CD4-positive, alpha-beta T cell treated with Interferon gamma for 1 hour (primary cell): ENCODE measurements at places on chromosomes 3 and 15.

- DNase-seq, result no peak
Observed at GRCh38 chr3:72766866-72767265, 81.4 kb downstream of the SHQ1 start.

DNA sequence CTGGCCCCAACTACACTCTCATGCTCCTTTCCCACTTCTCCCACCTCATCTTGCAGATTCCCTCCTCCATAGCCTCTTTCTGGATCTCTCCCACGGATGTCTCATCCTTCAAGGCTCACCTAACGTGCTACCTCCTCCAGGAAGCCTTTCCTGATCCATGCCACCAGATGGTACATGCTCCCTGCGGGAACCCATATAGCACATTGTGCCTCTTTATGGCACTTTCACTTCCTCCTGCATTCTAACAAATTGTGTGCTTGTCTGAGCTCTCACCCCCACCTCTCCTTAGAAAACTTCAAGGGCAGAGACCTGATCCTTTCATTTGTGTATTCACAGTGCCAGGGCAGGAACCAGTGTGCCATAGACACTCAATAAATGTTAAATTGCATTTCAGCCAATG lies 63.0 kb downstream of the HES1 start:
- DNase-seq, result no peak

- no peak for DNase-seq
Observed at GRCh38 chr15:83275412-83275811, 9.1 kb downstream of the BNC1 start.

DNA sequence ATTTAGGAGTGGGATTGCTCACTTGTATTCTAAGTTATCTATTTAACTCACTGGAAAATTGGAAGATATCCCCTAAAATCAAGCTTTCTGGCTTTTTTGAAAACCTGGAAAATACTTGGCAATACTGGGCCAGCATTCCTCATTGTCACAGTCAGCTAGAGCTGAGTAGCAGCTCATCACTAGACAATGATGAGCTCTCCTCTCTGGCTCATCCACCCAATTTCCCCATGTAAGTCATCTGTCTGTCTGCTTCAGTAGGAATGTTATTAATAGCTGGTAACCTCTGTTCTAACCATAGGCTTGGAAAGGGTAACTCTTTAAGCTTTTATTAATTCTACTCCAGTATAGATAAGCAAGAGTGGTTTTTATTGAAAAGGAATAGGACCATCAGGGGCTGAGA lies 39.7 kb upstream of the PIK3R4 start:
- DNase-seq, result no peak

GRCh38 chr3:177451864-177452830 lies 254.9 kb upstream of the TBL1XR1 start:
- no peak for DNase-seq

GRCh38 chr3:15886521-15886920 lies 88.7 kb upstream of the ANKRD28 start:
- no peak for DNase-seq

DNA sequence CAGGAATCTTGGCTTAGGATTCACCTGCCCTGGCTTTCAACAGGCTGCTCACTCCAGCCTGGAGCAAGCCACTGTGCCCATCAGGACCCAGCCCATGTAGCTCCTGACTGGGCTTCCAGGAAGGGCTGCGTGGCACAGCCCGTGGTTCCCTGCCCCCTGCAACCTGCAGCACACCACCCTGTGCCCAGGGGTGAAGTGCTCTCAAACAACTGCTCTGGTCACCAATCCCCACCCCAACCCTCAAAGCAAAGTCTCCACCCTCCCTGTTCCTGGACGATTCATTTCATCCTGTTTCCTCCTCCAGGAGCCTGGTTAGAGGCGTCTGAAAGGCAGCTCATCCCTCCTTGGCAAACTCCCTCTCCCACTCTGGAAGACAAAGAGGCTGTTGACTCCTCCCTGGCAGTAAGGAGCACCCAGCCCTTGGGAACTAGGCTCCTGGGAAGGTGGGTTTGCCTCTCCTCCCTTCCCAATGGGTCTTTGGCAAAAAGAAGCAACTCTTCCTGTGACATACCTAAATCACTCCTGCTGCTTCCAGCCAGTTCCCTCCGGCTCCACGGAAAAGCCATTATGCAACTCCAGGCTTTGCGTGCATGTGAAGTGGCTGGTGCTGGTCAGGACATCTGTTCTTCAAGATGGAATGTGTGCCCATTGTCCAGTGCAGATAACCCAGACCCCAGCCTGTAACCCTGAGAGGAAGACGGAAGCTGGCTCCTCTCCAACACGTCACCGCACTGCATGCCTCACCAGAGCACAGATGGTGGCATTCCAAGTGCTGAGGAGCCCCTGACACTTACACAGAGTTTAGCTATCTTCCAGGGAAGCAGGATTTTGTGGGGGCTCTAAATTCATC lies 29.1 kb upstream of the VIPR1 start:
- DNase-seq, result no peak

- DNase-seq, result no peak
Observed at GRCh38 chr3:112815981-112816380, 30.7 kb downstream of the CD200R1L start.

DNA sequence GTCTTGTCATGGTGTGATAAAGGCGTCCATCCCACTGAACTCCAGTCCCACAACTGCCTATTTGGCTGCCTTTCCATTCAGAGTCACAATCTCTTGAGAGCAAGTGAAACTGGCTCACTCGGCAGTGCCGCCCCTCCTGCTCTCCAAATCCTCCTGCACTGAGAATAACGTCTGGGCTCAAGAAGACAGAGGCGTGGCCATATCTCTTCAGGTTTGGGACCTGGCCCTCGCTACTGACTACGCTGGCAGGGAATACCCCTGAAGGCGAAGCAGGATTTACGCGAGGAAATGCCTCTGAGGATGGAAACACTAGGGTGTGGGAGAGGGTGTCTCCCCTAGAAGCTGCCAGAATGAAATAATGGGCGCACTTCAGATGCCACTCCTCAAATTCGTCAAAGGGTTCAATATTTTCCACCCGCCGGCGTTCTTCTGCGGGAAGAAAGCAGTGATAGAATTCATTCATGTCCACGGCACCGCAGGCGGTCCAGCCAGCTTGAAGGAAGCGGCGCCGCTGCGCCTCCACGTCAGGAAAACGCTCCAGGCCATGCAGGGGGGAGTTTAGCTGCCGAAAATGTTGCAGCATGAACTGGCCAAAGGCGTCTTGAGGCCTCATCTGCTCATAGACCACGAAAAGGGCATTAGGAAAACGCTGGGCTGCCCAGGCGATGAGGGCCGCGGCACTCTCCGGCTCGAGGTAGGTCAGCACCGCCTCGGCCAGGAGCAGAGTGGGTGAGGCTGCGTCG lies 985 bp downstream of the LCMT2 start:
- peak; percentile 1 for DNase-seq

GRCh38 chr3:165617134-165617533 lies 220.1 kb downstream of the BCHE start:
- DNase-seq, result no peak

DNA sequence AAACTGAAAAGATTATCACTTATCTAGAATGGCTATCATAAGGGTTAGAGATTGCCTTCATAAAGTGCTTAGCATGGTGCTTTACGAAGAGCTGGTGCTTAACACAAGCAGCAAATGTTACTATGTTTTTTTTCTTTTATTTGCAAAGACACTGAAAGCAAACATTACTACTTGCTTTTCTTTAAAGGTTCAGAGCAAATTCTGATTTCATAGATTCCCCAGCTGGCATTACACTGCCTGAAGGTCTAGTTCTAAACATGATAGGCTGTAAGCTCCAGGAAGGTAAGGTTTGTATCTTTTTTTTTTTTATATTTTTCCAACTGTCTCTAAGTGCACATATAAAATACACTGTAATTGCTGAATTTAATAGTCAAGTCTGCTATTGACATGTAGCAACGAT lies 71.9 kb downstream of the UQCC5 start:
- DNase-seq, result no peak

- DNase-seq, result no peak
Observed at GRCh38 chr3:135140591-135140990, 345.5 kb downstream of the EPHB1 start.

DNA sequence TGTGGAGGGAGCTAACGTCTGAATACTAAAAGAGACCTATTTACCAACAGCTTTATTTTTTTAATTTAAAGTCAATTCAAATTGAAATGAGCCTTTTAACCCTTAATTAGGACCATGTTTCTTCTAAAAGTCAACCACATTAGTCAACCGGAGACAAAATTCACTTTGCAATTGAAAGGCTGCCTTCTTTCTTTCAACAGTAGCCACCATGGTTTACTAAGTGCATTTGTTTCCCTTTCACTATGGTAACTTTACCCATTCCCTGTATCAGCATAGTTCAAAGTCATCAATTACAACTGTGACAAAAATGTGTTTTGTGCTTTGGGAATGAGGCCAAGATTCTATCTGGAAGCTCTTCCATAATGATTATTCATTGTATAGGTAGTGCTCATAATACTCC lies 225.4 kb downstream of the EPHA3 start:
- DNase-seq, result no peak

- DNase-seq, result no peak
Observed at GRCh38 chr15:22956978-22957260, 23.2 kb downstream of the CYFIP1 start.

DNA sequence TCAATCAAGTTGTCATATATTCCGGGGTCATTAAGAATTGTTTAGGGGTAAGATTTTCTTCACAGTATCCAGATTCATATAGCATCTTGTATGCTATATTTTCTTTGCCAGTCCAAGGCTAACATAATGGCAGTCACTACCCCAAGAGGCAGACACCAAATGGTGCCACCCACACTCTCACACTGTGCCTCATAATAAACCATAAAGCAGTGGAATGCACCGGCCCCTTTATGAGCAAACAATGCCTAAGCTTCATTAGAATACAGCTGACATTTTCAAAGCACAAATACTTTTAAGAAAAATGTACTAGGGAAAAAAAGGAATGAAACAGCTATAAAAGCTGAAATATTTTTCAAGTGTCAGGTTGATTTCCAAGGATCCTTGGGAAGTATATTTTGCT lies 121.6 kb downstream of the TFDP2 start:
- no peak for DNase-seq

DNA sequence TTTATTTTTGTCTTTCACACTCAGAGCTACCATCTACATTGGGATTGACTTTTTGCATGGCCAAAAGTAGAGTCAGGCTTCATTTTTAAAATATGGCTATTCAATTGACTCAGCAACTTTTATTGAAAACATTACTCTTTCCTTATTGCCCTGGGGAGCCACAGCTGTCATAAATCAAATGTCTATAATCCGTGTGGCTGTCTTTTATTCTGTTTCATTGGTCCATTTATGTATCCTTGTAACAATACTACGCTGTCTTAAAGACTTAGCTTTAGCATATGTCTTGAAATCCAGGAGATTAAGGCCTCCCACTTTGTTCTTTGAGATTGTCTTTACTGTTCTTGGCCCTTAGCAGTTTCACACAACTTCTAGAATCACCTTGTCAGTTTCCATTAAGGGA lies 55.2 kb downstream of the CEMIP start:
- no peak for DNase-seq

GRCh38 chr3:48631516-48632448 lies 3.5 kb downstream of the SLC26A6 start:
- no peak for DNase-seq

DNA sequence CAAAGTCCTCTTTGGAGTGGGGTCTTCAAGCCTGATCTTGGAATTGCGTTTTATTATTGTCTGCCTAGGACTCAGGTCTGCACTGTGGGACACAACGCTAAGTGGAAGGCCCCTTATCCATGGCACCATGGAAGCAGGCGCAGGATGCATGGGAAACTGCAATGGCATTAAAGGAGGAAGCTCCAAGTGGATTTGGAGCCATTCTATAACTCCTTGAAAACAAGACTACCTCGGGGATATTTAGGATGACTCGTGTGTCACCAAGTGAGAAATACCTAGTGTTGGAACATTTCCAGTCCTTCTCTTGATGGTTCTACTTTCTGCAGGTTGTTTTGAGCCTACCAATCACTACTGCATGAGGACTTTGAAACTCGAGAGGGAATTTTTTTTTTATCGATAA lies 126.6 kb upstream of the ZBED2 start:
- DNase-seq, result no peak

DNA sequence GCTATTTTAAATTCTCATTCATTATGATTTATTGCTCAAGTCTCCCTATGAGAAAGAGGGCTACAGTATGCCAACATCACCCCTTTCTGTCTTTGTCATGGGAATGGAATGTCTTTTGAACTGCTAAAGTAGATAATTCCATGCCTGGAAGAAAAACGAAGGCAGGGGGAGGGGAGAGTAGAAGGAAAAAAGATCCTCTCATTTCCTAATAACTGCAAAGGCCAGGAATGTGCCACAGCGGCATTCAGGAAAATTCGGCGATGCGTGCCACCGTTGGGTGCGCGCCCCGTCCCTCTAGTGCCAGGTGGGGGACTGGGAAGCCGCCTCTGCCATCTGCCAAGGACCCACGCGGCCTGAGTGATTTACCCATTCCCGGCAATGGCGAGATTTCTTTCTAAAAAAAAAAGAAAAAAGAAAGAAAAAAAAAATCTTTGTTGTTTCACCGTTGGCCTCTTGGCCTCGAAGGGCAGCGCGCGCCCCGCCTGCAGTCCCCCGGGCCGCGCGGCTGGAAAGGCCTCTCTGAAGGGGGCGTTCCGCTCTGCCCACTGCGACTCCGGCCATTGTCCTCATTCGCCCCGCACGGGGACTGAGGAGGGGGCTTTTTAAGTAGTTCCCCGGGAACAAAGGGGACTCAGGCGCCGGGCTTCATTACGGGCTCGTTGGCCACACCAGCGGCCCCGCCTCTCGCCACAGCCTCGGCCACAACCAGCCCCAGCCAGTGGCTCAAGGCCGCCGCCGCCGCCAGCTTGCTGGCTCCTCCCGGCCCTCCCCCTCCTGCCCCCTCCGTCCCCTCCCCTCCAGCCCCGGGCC lies 54.5 kb downstream of the CPN2 start:
- no peak for DNase-seq

DNA sequence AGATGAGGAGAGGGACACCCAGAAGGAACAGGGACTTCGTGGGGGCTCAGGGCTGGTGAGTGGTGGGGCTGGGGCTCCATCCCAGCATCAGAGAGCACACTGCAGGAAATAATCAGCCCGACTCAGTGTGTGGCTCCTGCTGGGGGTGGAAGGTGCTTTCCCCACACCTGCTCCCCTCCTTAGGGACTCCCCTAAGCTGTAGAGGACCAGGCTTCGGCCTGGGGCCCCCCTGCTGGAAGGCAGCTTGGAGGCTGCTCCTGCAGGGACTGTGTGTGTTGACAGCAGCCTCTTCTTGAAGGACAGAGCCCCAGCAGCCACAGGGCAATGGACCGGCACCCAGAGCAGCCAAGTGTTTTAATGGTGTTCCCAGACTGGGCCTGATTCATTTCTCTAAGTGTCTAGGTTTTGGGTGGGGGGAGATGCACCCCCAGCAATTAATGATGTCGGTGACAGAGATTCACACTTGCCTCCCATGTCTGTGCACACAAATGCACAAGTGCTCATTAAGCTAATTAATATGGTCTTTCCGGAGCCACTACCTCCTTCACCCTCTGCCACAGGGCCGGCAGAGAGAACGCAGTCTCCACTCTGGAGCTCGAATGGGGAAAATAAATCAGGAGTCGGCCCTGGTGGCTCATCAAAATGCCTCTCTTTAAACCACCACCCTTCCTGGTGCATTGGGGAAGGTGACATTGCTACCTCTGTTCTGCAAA lies 16.9 kb upstream of the FGD5 start:
- no peak for DNase-seq
